DMS53 (cell line): ENCODE measurements at places on chromosomes 11 and 22.

DNA sequence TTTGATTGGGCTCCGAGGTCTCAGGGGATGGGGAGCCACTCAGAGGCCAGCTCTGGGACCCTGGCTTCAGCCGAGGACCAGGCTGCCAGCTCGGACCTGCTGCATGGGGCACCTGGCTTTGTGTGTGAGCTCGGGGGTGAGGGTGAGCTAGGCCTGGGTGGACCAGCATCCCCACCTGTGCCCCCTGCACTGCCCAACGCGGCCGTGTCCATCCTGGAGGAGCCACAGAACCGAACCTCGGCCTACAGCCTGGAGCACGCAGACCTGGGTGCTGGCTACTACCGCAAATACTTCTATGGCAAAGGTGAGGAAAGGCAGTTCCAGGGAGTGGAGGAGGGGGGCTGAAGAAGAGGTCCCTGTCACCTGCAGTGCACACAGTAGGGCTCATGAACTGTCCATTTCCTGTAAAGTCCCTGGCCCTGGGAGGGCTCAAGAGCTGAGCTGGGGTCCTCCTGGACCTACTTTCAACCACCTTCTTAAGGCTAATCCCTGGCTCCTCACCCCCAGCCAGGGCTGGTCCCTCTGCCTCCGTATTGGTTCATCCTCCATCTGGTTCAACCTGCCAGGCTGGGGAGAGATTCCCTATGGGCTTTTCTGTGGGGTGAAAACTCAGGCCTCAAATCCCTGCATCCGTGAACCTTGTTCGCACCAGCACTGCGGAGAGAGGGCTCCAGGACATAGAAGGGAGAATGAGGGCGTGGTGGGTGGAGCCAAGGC, 3.6 kb downstream of the SIPA1 start:
- no peak for DNase-seq

- DNase-seq = no peak
Observed at GRCh38 chr11:1237851-1238250, 15.0 kb downstream of the MUC5B start.

DNA sequence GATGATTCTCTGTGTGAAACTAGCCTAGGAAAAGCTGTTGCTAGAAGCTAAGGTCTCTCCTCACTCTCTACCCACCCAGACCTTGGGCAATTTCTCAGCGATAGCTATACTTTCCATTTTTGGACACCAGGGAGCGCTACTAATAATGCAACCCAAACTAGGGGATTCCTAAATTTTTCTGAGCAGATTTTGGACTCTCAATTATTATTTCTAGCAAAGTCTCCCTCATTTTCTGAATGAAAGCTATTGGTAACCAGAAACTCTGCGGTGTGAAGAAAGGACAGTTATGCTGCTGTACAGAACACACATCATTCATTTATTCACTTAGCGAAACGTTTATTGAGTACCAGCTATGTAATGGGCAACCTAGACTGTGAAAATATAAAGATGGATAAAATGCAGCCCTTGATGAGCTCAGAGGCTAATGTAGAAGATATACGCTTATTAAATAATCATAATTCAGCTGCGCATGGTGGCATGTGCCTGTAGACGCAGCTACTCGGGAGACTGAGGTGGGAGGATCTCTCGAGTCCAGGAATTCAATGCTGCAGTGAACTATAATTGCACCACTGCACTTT, 6.1 kb upstream of the STIM1 start:
- DNase-seq = peak; percentile 64

DNA sequence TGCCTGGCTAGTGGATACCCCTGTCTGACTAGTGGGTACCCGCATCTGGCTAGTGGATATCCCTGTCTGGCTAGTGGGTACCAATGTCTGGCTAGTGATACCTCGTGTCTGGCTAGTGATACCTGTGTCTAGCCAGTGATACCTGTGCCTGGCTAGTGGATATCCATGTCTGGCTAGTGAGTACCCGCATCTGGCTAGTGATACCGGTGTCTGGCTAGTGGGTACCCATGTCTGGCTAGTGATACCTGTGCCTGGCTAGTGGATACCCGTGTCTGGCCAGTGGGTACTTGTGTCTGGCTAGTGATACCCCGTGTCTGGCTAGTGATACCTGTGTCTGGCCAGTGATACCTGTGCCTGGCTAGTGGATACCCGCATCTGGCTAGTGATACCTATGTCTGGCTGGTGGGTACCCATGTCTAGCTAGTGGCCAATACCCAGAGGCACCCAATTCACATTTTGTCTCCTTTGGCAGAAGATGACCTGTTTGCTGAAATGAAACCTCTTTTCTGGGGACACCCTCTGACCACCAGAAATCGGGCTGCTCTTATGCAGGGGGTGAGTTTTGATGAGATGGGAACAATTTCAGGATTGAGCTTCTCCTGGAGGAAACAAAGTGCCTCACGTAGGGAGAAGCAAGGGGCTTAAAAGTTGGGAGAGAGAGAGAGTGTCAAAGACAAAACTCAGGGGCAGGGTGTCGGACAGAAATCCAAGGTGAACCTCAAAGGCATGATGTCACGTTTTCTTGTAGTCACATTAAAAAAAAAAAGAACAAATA, 63.4 kb downstream of the SMIM38 start:
- DNase-seq = no peak

DNA sequence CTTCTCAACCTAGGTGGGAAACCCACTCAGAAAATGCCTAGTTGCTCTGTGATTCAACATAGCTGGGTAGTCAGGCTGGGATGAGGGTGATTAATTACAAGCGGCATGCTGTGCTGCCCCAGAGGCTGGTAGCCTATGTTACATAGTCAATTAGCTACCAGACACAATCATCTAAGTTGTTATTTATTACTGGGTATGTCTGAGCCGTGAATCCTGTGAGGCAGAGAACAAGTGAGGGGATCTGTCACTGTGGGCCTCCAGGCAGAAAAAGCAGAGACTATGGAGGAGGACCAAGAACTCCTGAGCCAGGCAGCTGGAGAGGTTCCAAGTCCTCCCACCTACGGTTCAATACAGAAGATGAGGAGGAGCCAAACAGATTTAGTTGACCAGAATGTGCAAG, 186.6 kb upstream of the BDNF start:
- no peak for DNase-seq

- no peak for DNase-seq
Observed at GRCh38 chr11:20041499-20041898, 118.8 kb downstream of the DBX1 start.

GRCh38 chr11:12449961-12450715, 72.8 kb downstream of the PARVA start:
- no peak for DNase-seq

GRCh38 chr22:27213294-27213693, 555.9 kb downstream of the MIAT start:
- no peak for DNase-seq

DNA sequence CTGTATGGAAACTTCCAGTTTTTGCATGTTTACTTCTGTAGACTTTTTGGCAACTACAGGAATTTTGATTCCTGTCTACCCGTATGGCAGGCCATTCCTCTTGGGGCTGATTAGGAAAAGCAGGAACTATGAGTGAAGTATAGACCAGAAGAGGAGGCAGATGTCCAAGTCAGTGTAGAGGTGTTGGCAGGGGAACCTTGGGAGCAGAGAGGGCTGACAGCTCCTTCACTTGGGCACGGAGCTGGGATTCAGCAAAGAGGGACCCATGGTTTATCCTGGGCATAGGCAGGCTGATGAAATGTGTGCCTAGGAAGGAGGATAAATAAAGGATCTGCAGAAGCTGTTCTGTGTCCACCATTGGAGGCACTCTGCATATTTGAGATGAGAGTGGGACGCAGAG, 33.1 kb downstream of the TREH start:
- no peak for DNase-seq

- no peak for DNase-seq
Observed at GRCh38 chr22:32882774-32883530, 81.4 kb downstream of the TIMP3 start.

- no peak for DNase-seq
Observed at GRCh38 chr11:78147807-78148206, 8.4 kb upstream of the ALG8 start.

DNA sequence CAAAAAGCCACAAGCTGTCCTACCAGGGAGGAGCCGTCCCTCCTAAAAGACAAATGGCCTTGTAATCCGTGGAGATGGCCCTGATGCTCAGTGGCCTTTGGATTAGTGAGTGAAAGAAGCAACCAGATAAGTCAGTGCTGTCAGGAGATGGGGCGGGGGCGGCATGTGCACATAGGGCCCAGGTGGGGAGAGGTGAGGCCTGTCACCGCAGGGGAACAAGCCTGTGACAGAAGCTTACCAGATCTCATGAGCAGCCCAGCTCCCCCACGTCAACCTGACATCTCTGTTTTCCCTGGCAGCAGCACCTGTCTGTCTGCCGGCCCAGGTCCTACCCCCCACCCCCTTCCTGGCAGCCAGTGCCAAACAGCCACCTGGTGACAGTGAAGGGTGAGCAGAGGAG, 162.6 kb downstream of the BUD13 start:
- DNase-seq = peak; percentile 12

DNA sequence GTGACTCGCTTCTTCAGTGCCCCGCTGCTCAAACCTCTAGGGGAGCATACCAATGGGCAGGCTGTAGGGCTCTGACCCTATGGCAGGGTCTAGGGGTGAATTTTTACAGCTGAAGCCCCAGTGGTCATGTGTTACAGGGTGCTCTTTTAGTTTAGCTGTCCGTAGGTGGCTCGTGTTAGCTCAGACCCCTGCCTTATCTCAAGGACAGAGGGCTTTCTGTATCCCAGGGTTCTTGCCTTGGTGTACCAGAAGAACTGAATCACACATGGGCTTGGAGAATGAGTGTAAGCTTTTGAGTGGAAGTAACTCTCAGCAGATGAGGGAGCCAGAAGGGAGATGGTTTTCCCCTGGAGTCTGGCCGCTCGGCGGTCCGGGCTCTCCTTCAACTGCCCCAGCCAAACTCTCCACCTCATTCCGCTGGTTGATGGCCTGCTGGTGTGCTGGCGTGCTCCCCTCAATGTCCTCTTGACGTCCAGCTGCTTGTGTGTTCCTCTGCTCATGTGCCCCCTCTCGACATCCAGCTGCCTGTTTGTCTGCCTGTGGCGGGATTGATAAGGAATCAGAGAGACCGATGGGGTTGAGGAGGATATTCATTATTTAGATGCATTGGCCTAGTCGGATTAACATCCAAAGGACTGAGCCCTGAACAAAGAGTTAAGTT, 37.5 kb downstream of the BIRC2 start:
- DNase-seq = no peak

GRCh38 chr11:118078911-118079411, 2.1 kb downstream of the TMPRSS4 start:
- no peak for DNase-seq

GRCh38 chr11:26953770-26954392, 40.0 kb upstream of the FIBIN start:
- no peak for DNase-seq

DNA sequence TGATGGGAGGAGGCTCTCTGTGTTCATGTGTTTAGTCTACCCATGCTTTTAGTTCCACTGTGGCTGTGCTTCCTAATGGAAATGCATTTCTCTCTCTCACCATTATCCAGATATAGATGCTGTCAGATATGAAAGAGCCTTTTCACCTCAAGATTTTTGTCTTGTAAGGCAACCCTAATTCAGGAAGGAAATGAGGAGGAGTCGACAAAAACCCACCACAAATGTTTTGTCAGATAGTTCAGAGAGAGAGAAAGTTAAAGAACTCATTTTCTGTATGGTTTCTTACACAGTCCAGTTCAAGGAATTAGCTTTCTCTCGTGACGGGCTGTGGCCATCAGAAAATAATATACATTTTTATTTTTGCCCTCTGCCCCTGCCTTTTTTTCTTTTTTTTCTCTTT, 82.5 kb downstream of the ARL14EP start:
- DNase-seq = no peak

GRCh38 chr11:47394322-47395222, 13.8 kb upstream of the SLC39A13 start:
- DNase-seq = no peak

GRCh38 chr22:41263704-41264103, 22.3 kb downstream of the RANGAP1 start:
- DNase-seq = no peak

DNA sequence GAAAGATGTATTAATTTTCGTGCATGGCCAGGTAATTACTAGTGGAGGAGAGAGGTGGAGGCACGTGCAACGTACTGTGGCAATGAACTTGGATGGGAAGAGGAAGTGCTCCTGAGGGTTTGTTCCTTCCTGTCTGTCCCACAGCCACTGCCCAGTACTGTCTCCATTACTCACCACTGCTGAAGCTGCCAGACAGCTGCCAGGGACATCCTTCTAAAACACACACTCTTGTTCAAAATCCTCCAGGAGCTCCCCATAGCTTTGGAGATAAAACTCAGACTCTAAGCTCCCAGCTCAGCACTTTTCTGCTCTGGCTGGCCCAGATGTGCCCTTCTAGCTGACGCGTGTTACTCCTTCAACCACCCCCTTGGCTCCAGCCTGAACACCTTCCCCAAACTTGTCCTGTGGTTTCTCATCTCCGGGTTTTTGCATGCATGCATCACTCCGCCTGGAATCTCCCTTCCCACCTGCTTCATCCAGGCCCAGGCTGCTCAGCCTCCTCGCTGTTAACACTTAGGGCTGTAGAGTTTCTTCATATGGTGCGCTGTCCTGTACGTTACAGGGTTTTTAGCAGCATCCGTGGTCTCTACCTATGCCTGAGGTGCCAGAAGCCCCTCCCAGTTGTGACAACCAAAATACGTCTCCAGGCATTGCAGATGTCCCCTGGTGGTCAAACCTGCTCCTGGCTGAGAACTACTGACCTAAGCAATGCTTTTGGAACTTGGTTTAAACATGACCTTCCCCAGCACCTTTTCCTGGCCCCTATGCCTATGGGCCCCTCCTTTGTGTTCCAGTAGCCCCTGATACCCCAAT, 69.5 kb downstream of the C11orf91 start:
- DNase-seq = no peak

GRCh38 chr11:126431401-126432064, 76.0 kb downstream of the ST3GAL4 start:
- DNase-seq = no peak

DNA sequence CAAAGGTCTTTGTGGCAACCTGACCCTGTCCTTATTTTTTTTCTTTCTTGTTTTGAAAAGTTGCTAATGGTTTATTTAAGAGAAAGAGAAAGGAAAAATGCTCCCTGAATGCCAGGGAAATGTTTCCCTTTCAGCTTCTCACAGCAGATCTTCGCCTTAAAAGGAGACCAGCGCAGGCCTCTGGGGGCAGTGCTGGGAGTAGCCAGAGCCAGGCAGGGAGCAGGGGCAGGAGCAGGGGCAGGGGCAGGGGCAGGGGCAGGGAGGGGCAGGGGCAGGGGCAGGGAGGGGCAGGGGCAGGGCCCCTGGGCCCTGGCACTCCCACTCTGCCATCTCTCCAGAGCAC, 5.1 kb downstream of the MOB2 start:
- DNase-seq = no peak

GRCh38 chr22:31326877-31327276, 19.3 kb downstream of the PATZ1 start:
- no peak for DNase-seq

DNA sequence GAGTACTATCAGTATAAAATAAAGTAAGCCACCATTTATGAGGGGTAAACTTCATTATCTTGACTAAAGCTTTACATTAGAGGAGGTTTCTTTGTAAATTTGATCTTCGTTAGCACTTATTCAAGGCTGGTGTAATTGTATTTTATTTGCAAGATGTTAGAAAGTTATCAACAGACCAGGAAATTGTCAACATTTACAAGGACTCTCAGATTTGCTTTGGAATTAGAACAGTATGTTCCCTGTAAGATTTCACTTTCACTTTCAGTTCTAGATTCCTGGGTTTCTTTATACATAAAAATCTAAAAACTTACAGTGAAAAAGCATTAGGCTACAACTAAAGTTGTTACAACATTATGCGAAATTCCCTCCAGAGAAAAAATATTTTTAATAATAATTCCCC, 4.6 kb upstream of the BIRC3 start:
- DNase-seq = peak; percentile 77
